ENCODE measurements at places on chromosomes 7 and 10.

GRCh38 chr10:47224546-47225218 is 75.3 kb upstream of the GDF10 start:
- DNase-seq = no peak

DNA sequence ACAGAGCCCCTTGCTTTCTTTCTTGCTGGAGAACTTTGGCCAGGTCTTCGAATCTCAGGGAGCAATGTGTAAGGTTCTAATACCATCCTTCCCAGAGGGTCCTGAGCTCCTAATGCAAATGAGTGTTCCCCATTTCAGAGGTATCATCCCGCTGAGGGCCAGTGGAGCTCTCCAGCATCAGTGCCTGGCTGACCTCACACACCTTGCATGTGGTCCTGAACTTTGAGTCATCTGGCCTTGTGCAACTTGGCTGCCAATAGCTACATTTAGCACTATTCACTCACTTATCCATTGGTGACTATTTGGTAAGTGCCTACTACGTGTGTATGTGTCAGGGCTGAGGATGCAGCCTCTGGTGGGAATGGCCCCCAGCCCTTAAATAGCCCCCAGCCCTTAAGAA is 48.4 kb upstream of the HABP2 start:
- no peak for DNase-seq

DNA sequence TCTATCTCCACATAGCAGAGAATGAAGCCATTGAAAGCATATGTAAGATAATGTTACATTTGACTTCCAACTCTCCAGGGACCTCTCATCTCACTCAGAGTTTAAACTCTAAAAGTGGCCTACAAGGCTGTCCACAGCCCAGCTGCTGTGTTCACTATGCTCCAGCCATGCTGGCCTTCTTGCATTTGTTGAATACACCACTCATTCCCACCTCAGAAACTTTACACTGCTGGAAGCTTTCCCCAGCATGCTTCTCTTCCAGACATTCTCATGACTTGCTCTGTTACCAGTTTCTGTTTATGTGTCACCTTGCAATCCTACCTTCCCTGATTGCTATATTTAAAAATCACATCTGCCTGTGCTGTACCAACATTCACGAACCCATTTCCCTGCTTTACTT is 167.2 kb downstream of the WNT2 start:
- DNase-seq = no peak

- no peak for DNase-seq
These were observed 184.1 kb downstream of the NOC3L start for GRCh38 chr10:94178475-94179253.
